ENCODE measurements at places on chromosomes 11 and 22.

DNA sequence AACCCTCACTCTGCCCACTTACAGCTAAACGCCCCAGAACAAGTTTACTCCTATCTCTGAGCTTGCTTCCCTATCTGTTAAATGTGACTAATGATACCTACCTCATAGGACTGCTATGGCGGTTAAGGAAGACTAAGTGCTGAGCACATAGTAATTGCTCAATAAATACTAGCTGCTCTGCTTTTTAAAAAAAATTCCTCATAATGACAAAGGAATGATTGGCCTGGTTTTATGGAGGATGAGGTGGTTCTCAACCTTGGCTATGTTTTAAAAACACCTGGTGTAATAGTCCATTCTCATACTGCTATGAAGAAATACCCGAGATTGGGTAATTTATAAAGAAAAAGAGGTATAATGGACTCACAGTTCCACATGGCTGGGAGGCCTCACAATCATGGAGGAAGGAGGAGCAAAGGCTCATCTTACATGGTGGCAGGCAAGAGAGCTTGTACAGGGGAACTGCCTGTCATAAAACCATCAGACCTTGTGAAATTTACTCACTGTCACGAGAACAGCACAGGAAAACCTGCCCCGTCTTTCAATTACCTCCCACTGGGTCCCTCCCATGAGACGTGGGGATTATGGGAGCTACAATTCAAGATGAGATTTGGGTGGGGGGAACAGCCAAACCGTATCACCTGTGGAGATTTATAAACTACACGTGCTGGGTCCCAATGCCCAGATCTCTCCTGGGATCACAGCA, 127.2 kb upstream of the SYT13 start:
- no peak for DNase-seq

- DNase-seq: no peak
Observed at GRCh38 chr11:103397369-103397768, 288.1 kb downstream of the DYNC2H1 start.

- DNase-seq: no peak
Observed at GRCh38 chr22:19886605-19887255, 32.1 kb upstream of the GNB1L start.

- no peak for DNase-seq
Observed at GRCh38 chr11:14114786-14115185, 152.3 kb downstream of the SPON1 start.

Data from MG63 (cell line).